ENCODE measurements at places on chromosomes 5 and 9. TPM values are rescaled to one million over a fixed set of nuclear protein-coding genes. Genes with fewer than 3 reads are reported as not detected.

SAXO1 gene
- 0.15 TPM for polyA plus RNA-seq

ADAMTSL1 gene
- polyA plus RNA-seq: 12.6 TPM

CBY3 gene
- 0.84 TPM for polyA plus RNA-seq

XRCC4 gene
- polyA plus RNA-seq: 5.0 TPM

FSTL4 gene
- polyA plus RNA-seq: 3.8 TPM

PIP5K1B gene
- 0.99 TPM for polyA plus RNA-seq

LOX gene
- polyA plus RNA-seq: not detected

IFNB1 gene
- not detected for polyA plus RNA-seq

CFAP157 gene
- polyA plus RNA-seq: 1.7 TPM

CAMK4 gene
- polyA plus RNA-seq: 5.5 TPM

DIRAS2 gene
- 2.8 TPM for polyA plus RNA-seq

DMRT3 gene
- polyA plus RNA-seq: 0.23 TPM

FASTKD3 gene
- polyA plus RNA-seq: 7.4 TPM

LCN15 gene
- polyA plus RNA-seq: not detected

CDH6 gene
- polyA plus RNA-seq: 3.7 TPM

SPATA9 gene
- polyA plus RNA-seq: not detected

PITX1 gene
- polyA plus RNA-seq: 5.9 TPM

ARL14EPL gene
- not detected for polyA plus RNA-seq

MEIKIN gene
- polyA plus RNA-seq: not detected

SPATA6L gene
- polyA plus RNA-seq: 0.36 TPM

TXNDC8 gene
- polyA plus RNA-seq: not detected

BRINP1 gene
- 0.09 TPM for polyA plus RNA-seq

CCDC183 gene
- 1.5 TPM for polyA plus RNA-seq

SLC46A2 gene
- not detected for polyA plus RNA-seq

GIN1 gene
- polyA plus RNA-seq: not detected

SIMC1 gene
- polyA plus RNA-seq: 15.2 TPM

PCSK1 gene
- polyA plus RNA-seq: 0.08 TPM

IL9 gene
- not detected for polyA plus RNA-seq

CARD9 gene
- polyA plus RNA-seq: 0.73 TPM

GFRA3 gene
- 5.8 TPM for polyA plus RNA-seq
